AG04449 (cell line): ENCODE measurements at places on chromosomes 16 and 17.

GRCh38 chr16:67803894-67804293 lies 2.5 kb downstream of the RANBP10 start:
- no peak for DNase-seq

- DNase-seq = no peak
Observed at GRCh38 chr17:61444075-61444474, 8.1 kb upstream of the TBX4 start.

DNA sequence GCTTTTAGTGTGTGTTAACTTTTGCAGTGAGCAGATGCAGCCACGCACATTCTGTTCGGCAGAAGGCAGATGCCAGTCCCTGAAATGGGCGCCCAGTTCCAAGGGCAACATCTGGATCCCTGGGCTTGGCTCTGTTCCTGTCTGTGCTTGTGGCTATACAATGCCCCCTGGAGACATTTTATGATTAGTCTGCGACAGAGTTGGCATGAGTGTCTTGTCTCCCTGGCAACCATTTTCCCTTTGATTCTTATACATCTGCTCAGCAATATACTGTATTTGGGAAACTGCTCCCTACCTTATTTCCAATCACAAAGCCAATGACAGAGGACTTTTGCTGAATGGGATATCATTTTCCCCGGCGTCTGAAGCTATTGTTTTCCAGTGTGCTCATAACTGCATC lies 1629.5 kb upstream of the GOT2 start:
- no peak for DNase-seq

DNA sequence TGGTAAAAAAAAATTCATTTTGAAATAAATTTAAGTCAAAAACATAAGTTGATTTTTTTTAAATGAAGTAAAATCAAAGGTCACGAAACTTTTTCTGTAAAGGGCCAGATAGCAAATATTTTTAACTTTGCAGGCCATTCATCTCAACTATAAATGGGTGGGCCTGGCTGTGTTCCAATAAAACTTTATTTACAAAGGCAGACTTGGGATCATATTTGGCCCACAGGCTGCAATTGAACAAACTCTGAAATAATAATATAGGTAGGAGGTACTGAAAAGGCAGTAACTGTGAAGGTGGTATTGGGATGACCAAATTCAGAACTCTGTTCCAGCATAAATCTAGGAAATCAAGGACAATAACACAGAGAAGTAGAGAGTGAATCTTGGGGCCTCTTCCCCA lies 12.2 kb upstream of the EMP2 start:
- no peak for DNase-seq

DNA sequence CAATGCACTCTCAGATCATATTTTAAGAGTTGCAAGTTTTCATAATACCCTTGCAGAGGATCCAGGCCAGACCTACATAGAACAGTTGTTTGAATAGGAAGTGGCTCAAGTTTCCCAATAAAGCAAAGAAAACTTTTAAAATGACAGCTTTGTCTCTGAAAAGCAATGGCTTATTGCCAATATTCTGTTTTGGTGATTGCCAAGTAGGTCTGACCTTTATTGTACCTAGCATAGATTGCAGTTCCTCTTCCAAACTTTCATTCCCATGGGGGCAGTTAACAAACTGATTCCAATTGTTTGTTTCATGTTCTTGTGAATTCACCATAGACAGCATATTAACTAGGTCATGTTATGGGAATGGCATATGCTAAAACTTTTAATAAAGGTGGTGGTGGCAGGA lies 664.6 kb upstream of the CA10 start:
- no peak for DNase-seq

DNA sequence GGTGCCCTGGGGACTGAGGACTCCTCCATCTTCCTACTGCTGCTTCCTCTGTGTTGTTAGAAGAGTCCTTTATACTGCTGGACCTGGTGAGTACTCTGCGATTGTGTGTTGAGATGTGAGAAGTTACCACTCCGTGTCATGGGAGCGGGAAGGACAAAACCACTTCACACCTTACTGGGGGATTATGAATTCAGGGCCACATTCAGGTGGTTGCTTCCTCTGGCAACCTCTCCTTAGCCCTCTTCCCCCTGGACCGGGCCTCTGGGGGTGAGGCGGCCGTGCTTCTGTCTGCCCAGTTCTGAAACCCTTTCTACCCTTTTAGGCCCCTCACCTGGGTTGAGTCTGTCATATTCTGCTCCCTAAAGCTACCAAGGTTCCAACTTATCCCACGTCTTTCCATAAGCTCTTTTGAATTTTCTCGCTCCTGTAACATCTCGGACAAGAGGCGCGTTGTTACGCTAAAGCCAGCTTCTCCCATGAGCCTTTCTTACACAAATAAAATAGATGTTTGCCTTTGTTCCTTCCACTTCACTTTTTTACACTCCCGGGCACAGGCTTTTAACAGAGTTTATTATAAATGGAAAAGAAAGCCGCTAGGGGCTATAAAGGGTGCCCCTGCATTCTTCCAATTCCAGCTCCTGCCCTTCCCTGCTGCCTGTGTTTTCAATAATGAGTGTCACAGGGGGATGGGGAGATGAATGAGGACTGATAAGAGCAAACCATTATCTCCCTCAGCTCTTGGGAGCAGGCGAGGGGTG lies 20.7 kb upstream of the CDH13 start:
- no peak for DNase-seq

- DNase-seq = no peak
Observed at GRCh38 chr17:69880591-69881112, 194.4 kb upstream of the KCNJ16 start.

DNA sequence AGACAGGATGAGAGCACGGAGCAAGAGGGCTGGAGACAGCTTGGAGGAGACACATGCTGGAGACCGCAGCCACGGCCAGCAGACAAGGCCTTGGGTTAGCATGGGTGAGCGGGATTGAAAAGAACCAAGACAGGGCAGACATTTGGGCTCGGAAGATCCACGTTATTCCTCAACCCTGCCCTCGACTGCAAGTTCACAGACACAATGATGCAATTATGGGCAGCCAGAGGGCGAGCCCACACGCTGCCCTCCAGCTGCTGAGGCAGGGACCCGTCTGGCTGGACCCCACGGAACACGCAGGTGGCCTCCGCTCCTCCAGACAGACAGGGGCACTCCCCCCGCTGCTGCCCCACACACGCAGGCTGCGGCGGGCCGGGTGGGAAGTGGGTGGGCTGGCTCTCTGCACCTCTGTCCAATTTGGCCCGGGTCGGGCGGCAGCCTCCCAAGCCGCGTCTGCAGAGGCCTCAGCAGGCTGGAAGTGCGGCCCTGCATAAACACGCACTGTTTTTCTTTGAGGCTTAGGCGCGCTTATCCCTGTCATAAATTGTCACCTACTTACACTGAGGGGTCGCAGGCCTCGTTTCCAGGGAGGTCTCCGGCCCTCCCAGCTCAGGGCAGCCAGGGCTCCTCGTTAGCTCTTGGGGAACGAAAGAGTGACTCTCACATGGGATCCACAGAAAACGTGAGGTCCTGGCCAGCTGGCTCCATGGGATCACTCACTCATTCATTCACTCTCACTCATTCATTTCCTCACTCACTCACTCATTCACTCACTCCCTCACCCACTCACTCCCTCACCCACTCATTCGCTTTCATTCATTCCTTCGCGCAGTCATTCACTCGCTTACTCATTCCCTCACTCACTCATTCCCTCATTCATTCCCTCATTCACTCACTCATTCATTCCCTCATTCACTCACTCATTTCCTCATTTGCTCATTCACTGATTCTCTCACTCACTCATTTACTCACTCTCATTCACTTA lies 303.9 kb downstream of the C16orf95 start:
- DNase-seq = no peak

DNA sequence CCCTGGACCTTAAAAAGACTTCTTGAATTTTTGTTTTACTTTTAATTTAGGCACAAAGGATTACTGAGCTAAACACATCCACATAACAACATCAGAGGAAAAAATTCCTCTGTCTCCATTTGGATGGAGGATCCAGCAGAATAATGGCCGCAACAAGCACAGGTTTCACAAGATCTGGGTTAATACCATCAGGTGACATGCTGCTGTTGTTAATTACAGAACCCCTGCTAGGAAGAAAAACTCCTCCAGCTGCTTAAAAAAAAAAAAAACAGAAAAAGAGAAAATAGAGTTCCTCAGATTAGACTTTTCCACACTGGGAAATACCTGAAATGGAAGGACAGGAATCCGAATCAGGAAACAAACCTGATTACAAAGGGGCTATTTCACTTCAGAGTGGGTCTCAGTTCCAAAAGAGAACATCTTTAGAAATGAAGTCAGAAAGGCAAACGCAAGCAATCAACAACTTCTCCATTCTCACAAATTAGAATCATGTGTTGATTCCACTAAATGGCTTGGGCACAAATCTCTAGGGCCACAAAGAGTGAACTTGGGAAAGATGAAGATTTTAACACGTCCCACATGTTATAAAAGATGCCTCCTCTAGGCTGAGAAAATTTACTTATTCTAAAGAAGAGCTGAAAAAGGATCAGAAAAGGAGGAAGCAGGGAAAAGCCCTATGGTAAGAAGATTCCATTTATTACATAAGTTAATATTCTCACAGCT lies 44.0 kb downstream of the SPOP start:
- no peak for DNase-seq

DNA sequence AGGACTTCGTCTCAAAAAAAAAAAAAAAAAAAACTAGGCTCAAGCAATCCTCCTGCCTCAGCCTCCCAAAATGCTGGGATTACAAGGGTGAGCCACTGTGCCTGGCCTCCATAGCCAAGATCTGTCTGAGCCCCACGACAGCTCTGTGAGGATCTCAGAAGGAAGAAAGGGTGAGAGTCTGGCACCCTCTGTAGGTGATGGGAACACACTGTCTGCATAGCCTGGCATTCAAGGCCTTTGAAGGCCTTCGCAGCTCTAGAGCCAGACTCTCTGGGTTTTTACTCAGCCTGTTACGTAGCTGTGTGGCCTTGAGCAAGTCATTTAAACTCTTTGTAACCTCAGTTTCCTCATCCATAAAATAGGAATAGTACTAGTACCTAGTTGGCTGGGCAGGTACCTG lies 6.3 kb upstream of the XPO6 start:
- no peak for DNase-seq

DNA sequence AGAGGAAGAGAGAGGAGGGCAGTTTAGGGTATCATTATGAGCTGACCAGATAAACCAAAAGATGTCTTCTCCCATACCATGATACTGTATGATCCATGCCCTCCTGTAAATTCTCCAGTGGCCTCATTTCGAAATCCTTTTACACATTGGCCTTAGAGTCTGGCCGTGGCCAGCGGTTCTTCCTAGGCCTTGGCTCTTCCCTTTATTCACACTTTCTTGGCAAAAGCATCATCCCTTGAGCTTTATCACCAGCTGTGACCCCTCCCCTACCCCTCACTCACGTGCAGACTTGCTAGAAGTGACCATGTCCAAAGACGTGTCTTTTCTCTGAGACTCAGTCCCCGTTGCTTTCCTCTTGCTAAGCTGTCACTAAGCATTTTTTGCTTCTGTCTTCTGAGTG lies 22.8 kb downstream of the KATNIP start:
- no peak for DNase-seq

DNA sequence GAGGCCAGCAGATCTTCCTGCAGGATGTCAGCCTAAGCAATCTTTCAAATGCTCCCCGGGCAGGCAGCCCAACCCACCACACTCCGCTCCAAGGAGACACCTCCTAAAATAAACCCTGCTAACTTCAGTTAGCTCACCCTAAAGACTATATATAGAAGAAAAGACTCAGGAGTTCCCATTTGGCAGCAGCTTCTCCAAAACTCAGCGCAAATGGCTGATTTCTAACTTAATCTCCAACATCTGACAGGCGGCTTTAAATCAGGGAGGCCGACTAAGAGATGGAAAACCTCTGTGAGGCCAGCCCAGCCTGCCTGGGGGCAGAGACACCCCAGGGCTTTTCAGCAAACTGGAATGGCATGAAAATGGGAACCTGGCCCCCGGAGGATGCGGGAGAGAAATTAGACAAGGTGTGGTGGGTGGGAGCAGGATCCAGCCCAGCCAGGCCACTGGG lies 91.6 kb downstream of the XYLT1 start:
- no peak for DNase-seq

DNA sequence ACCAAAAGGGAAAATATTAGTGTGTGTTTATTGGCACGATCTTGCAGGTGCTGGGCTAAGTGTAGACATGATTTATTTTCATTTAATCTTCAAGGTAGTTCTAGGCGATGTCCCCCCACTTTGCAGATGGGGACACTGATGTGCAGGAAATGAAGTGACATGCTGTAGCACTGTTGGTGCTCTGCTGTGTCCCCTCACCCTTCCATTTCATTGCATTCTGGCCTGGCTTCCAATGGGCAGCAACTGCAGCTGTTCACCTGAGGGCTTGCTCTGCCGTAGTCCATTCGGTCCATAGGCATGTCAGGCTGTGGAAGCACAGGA lies 123.9 kb downstream of the PRKCB start:
- no peak for DNase-seq
